Mammary epithelial cell (primary cell): ENCODE measurements at places on chromosomes 4 and X.
A peak's percentile ranks its signal among the peaks of the same experiment; 100 is the strongest.

GRCh38 chr4:41572516-41572915 lies 34.6 kb downstream of the LIMCH1 start:
- DNase-seq = no peak

GRCh38 chrX:63761639-63762038 lies 23.4 kb downstream of the ARHGEF9 start:
- no peak for DNase-seq

GRCh38 chr4:55768291-55768690 lies 51.3 kb upstream of the EXOC1L start:
- peak; percentile 35 for DNase-seq

DNA sequence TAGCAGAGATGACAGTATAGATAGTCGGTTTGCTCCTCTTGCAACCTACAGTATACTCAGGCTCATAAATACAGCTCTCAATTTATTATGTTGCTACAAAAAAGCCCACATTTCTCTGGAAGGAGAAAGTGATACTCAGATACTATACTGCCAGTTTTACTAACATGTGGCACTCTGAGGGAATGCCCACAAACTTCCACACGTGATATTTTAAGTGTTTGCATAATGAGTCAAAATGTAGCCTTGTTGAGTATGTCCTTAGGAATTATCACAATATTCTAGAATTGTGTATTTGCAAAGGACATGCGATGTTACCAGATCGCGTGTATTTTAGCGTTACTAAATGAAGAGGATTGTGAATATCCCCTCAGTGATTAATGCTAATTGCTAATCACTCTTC lies 929.1 kb downstream of the STIM2 start:
- no peak for DNase-seq

GRCh38 chr4:101630319-101630986 lies 160.1 kb upstream of the BANK1 start:
- DNase-seq = no peak

DNA sequence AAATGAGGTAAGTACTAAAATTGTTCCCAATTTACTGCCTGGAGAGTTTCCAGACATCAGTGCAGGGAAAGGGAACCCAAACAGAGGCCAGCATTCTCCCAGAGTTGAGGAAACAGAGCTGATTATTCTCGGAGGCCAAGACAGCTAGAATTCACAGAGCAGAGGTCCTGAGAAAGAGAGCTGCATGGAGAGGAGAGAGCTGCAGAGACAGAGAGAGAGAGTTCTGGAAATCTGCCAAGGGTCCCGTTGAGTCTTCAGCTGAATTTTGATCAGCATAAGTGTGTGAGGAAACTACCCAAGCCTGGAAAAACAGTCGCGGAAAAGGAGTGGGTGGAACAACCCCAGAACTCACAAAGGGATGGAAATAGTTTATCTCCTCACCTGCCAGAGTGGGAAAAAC lies 43.8 kb upstream of the GPR173 start:
- DNase-seq = no peak

DNA sequence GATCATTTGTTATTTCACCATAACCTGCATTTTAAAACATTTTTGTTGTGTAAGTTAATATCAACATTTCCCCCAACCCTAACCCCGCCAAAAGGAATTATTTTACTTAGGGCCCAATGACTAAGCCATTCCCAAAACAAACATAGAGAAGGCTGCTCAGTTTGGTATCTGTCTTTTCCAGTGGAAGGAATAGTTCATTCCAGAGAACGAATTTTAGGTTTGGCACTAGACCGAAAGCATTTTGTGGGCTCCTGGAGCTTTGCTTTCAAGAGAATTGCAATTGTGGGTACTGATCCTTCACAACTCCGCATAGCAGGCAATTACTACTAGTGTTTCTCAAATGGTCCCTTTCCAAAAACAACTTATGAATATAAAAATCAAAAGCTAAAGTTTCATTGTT lies 226.7 kb upstream of the MAD2L1 start:
- DNase-seq = no peak

DNA sequence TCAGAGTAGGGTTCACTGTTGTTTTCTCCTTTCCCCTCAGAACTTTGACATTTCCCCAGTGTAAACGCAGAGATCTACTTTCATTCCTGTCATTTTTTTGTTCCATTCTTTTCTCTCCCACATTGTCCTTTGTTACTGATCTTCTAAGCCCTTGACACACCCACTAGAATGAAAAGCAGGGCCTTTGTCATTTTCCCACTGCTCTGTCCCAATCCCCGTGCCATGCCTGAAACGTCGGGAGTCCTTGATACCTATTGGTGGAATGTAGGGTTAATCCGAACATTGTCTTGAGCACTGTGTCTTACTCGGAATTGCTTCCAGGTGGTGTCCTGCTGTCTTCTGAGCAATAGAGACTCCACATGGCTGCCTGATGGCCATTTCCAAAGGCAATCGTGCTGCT lies 887.1 kb upstream of the FRG1 start:
- DNase-seq = no peak

DNA sequence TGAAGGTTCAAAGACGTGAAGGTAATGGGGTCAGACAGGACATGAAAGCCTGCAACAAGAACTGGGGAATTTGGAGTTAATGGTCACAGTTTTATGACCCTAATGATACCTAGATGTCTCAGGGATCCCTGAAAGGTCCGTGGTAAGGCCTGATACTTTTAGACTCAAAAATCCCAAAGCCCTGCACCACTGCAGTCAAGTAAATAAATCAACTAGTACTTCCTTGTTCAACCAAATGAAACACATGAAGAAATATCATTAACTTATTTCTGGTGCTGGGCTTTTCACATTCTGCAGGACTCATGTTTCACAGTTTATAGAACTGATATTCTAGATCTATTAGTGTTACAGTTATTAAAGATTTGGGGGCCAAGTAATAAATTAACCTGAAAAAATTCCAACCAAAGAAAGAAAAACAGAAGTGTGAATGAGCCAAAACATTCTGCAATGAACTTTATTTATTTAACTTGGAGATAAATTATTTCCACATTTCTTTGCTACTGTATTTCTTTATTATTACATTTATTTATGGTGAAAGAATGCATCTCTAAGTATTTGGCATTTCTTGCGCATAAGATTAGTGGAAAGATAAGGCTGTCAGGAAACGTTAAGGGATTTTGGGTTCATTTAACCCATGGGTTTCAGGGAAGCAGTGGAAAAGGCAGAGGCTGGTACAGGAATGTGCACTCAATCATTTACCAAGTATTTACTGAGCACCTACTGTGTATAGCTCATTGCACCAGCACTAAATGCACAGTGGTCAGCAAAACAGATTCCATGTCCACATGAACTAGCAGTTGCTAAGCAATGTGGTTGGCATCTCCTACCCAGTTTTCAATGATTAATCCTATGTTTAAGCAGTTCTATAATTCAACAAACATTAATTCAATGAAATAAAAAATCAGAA lies 8.7 kb downstream of the WDFY3 start:
- DNase-seq = no peak

- DNase-seq = no peak
Observed at GRCh38 chr4:137032222-137032621, 500.1 kb downstream of the PCDH18 start.

- DNase-seq = no peak
Observed at GRCh38 chr4:15488658-15489470, 19.2 kb downstream of the CC2D2A start.

DNA sequence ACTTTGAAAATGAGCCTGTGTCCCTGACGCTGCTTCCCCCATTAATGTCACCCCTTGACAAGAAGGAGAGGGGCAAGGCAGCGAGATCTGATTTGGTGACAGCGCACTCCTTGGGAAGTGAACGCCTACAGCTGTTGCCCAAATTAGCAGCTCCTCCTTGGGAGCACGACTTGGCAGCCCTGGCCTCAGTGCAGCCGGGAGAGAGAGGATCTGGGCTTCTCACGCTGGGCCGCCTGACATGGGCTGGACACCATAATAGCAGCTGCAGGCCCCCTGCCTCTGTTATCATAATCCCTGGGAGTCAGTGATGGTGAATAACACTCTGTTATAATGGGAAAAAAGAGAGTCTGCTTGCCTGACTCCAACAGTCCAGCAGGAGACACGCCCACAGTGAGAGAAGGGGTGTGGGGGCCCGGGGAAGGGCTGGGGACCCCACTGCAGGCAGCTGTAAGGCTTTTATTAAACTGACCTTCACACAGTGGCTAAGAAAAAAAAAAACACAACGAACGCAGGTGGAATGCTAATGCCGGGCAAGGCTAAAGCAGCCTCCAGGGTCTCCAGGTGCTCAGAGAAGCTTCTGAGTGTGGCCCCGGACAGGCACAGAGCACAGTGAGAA lies 73.3 kb downstream of the PSAPL1 start:
- DNase-seq = no peak

DNA sequence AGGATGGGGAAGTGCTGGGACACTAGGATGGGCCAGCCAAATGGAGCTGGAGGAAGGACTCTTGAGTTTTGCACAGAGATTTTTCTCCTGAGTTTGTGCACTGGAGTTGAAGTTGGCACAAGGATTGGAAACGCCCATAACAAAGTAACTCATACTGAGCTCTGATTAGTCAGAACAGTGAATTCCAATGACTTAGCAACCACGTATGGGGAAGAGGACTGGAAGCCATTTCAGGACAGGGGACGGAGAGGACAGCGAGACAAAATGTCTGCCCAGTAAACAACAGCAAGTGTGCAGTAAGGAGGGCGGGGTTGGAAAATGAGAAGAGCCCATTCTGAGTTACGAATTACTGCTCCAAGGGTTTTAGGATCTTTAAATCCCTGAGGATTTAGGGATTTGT lies 5.9 kb downstream of the RIPPLY1 start:
- peak; percentile 12 for DNase-seq

- DNase-seq = no peak
Observed at GRCh38 chrX:8192276-8192675, 21.2 kb upstream of the VCX2 start.

DNA sequence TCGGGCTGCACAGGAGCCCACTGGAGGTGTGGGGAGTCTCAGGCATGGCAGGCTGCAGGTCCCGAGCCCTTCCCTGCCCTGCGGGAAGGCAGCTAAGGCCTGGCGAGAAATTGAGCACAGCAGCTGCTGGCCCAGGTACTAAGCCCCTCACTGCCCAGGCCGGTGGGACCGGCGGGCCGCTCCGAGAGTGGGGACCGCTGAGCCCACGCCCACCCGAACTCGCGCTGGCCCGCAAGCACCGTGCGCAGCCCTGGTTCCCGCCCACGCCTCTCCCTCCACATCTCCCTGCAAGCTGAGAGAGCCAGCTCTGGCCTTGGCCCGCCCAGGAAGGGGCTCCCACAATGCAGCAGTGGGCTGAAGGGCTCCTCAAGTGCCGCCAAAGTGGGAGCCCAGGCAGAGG lies 82.0 kb upstream of the NEIL3 start:
- DNase-seq = no peak

GRCh38 chr4:88623097-88623496 lies 30.8 kb downstream of the HERC3 start:
- peak; percentile 98 for DNase-seq

DNA sequence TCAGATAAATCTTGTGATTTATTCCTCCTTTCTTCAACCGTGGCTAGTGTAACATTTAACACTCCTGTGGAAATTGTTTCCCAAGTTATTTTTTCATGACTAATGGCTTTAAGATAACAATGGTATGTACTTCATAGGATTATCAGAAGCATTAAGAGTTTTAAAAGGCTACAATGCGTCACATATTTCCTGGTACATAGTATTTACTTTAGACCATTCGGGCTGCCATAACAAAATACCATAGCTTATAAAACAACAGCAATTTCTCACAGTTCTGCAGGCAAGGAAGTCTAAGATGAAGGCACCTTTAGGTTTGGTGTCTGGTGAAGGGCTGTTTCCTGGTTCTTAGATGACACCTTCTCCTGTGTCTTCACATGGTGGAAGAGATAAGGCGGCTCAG lies 158.6 kb downstream of the PAPSS1 start:
- no peak for DNase-seq

GRCh38 chr4:167826281-167826680 lies 266.1 kb upstream of the ANXA10 start:
- DNase-seq = no peak

GRCh38 chrX:103396186-103396585 lies 19.8 kb downstream of the BEX3 start:
- peak; percentile 41 for DNase-seq

DNA sequence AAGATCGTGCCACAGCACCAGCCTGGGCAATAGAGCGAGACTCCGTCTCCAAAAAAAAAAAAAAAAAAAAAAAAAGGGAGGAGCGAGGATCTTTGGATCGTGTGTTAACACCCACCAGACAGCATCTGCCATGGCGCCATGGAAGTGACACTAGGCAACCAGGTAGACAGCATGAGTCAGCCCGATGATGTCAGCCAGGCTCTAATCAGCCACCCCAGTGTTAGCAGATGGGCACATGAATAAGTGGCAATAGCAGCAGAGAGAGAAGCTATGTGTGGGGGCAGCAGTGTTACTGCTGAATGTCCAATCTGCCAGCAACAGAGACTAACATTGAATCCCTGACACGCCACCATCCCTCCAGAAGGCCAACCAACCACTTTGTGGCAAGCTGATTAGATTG lies 6.6 kb downstream of the SYN1 start:
- DNase-seq = no peak

DNA sequence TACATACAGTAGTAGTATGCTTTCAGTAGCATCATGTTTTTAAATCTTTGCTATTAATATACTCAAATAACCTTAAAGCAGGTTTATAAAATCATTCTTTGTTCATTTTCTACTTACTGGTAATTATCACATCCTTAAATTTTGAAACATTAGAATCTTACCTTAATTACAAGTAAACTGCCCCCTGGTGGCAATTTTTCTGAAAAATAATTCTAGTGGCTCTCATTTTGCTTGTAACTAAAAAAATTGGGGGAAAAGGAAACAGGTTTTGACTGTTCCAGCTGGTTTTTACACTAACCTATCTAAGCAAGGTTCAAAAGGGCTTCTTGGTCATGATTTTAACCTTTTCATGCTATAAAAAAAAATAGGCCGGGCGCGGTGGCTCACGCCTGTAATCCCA lies 18.5 kb upstream of the DCAF4L1 start:
- no peak for DNase-seq

DNA sequence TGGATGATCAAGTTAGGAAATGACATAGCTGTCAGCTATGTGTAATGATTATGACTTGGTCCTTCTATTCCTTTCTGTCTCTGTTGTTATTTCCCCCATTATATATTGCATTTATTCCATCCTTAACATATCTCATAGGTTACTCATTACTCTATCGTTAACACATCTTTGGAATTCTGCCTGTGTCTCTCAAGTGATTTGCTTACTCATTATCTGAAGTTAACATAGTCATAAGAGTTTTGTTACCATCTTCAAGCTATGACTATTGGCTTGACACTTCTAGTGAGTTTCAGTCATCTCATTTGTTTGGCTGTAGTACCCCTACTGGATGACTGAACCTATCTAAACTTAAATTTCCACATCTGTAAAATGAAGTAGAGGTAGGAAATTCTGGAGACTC lies 286.1 kb upstream of the PPP1R2C start:
- DNase-seq = peak; percentile 58
